GM10248 (cell line): ENCODE measurements at places on chromosomes 7 and 10.
A peak's percentile ranks its signal among the peaks of the same experiment; 100 is the strongest.

- no peak for DNase-seq
These were observed 12.5 kb downstream of the GLI3 start for GRCh38 chr7:42224391-42225003.

- no peak for DNase-seq
These were observed 727.0 kb downstream of the TYW1 start for GRCh38 chr7:67723591-67723990.

DNA sequence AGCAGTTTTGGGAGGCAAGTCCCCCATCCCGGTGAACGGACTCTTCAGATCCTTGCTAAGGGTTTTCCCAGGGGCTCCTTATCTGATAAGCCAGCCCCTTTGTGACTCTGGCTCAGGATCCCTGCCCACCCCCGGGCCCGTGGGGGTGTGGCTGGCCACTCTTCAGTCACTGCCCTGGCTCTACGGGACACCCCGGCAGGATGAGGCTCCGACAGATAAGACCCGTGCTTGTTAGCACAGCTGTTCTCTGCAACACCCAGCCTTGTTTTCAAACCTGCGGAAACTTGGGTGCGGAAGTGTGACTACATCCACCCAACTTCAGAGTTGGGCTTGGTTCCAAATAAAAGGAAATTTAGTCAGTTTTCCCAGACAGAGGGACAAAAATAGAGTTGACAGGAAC, 66.7 kb upstream of the PODXL start:
- DNase-seq, result no peak

- no peak for DNase-seq
These were observed 52.0 kb downstream of the JCAD start for GRCh38 chr10:30007406-30007805.

DNA sequence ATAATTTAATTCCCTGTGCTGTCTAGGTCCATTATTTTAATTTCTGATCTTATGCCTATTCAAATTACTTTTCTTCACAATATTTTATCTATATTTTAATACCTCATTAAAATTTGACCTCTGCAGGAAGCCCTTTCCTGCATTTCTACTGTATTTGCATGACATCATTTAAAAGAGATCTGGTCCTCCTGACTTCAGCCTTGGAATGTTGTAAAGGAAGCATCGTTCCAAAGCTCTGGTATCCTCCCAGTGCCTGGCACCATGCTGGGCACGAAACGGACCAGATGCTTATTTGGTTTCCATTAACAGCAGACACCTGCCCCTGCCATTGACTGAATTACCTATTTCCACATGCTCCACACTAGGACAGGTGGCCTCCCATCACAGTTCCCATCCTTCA, 247.5 kb downstream of the KLF6 start:
- DNase-seq, result no peak

- no peak for DNase-seq
These were observed 2.7 kb downstream of the MAP3K8 start for GRCh38 chr10:30436671-30437030.

DNA sequence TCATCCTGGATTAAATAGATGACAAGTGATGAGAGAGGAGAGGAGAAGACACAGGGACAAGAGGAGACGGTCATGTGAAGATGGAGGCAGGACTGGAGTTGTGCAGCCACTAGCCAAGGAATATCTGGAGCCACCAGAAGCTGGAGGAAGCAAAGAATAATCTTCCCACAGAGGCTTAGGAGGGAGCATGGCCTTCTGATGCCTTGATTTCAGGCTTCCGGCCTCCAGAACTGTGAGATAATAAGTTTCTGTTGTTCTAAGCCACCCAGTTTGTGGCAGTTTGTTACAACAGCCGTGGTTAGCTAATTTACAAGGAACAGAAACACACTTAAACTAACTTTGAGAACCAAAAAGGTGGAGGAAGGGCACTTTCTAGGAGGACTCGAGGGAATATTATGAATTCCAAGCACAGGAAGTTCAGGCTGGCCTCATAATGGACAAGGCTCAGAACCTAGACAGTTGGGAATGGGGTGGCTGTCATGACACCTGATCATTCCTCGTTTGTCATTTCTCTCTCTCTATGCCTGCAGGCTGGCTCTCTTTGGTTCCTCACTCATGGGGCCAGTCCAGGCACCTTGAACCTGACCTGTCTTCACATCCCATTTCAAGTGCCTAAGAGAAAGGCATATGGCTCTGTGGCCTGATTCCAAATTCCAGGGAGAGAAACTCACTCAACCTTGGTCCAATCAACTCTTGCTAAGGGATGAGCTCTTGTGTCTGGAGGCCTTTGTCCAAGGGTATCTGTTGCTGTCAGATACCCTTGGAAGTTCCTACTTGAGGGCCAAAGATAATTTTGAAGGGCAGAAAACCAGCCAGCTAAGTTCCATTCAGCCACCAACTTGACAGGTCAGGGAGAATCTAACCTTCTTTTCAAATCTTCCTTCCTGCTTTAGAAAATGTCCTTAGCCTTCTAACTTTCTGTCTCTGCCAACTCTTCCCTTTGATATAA, 33.5 kb upstream of the PDZD8 start:
- no peak for DNase-seq

DNA sequence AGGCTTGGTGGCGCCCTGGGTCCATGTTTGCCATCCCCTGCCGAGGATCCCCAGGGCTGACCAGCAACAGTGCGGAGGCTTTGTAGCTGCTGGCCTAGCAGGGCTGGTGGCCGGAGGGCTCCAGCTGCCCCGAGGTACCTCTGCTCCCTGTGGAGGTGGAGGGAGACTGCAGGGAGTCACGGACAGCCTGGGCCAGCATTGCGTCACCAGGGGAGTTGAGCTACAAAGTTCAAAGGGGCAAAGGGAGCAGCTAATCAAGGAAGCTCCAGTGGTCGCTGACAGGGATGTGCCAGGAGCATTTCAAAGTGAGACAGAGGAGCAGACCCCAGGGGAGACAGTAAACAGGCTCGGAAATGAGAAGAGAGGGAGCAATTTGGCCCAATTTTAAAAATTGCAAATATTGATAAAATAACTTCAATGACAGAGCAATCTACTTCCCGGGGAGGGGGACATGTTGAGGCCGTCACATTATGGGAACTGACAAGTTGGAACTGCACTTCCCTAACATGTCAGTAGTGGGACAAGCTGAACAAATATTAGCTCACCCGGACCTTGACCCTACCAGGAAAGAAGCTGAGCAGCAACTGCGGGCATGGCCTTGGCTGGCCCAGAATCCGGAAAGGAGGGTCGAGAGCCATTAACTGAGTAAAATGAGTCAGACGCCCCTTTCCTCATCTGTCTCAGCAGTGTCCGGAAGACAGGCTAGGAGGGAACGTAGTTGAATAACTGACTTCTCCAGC, 39.4 kb downstream of the BTBD16 start:
- DNase-seq, result no peak

- DNase-seq, result no peak
These were observed 689.8 kb upstream of the NRP1 start for GRCh38 chr10:34024282-34024681.

DNA sequence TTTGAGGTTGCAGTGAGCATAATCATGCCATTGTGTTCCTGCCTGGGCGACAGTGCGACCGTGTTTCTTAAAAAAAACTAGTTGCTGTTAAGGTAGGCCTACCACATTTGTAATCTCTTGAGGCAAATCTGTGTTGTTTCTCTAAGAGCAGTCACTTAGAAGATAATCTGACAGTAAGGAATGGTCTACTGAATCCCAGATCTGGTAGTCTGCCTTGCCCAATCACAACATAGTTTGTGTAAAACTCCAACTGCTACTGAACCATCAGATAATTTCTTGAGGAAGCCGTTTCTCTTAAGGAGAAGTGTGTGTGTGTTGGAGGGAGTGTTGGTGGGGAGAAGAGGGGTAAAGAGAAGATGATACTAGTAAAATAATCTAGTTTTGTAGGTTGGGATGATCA, 5.0 kb downstream of the NRF1 start:
- DNase-seq, result no peak

DNA sequence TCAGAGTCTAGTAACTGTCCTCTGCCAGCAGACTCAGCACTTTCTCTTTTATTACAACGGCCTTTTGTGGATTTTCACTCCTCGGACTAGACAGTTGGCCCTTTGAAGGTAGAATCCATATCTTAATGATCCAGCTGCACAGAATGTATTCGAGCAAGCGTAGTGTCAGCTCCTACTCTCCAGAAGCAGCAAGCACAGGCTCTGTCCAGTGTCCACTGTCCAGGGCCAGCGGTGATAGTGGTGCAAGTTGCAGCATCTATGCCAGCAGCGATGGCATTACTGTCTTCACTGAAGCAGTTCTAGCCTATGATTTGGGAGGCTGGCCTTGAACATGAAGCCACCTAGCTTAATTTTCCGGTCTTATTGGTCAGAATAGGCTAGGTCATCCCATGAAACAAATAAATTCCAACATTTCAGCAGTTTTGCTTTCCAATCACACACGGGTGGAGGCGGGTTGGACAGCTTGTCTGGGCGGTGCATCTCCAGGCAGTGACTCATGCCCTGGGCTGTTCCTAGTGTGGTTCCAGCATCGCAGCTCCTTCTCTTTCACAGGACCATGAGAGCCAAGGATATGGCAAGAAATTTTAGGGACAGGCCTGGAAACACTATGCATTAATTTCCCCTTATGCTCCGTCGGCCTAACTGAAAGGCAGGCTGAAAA, 108.6 kb upstream of the KCNMA1 start:
- DNase-seq, result no peak

DNA sequence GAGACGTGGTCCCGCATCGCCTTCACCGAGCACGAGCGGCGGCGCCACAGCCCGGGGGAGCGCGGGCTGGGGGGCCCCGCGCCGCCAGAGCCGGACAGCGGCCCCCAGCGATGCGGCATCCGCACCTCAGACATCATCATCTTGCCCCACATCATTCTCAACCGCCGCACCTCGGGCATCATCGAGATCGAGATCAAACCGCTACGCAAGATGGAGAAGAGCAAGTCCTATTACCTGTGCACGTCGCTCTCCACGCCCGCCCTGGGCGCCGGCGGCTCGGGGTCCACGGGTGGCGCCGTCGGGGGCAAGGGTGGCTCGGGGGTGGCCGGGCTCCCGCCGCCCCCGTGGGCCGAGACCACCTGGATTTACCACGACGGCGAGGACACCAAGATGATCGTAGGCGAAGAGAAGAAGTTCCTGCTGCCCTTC, 737 bp downstream of the CNNM2 start:
- peak; percentile 34 for DNase-seq

- peak; percentile 82 for DNase-seq
These were observed 15.3 kb upstream of the TRA2A start for GRCh38 chr7:23546897-23547572.

DNA sequence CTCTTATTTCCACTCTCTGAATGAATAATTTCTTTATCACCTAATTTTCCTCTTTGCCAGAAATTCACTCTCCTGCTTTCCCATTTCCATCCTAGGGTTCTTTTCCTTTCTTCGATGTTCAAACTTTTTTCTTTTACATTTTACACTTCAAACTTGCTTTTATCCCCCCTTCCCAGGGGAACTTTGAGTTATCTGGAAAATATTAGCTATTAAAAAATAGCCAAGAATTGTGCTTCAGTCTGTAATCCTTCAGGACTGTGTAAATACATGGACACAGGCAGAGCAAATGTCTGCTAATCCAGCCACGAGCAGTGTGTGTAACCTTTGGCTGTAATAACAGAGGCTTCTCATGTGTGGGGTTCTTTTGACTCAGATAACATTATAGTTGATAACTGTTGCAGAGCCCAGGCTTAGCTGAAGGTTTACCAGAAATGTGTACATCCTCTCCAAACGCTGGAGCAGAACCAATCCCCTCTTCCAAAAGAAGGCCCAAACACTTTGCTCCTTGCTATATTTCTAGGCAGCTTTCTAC, 4.6 kb downstream of the ASB4 start:
- no peak for DNase-seq

DNA sequence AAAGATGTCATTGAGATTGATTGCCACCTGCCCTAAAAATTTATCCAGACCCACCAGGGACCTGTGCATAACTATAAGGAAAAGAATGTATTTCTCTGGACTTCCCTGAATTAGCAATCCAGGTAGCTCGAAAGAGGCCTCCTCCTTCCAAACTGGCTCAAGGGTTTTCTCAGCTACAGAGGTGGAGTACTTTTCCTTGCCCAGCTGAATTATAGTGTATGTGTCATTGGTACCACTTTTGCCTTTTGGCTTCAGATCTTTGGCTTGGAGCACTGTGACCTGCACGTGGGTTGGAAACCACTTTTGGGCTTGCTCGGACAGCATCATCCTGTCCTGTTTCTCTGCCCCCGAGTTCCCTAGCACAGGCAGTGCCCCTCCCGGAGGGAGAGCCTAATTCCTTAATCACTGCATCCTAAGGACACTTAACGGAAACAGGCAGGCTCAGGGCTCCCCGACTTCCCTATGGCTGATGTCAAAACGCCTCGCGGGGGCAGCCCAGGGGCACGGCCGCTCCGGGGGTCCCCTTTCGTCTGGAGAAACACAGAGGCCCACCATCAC, 825 bp downstream of the RAB11FIP2 start:
- DNase-seq, result peak; percentile 24

DNA sequence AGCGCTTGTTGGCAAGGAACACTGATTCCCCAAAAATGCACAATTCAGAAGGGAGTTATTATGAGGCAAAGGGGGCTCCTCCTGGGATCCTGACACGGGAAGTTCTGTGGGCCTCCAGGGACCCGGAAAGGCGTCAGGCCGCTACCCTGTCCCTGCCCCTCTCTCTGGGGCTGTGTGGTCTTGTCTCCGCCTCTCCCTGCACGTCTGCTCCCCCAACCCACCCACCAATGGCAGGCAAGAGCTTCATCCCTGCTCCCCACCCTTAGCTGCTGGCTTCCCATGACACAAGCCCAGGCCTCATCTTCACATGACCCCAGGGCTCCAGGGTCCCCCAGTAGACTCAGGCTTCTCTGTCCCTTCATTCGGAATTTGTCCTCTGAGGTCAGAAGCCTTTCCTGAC, 31.0 kb upstream of the ADRB1 start:
- no peak for DNase-seq

DNA sequence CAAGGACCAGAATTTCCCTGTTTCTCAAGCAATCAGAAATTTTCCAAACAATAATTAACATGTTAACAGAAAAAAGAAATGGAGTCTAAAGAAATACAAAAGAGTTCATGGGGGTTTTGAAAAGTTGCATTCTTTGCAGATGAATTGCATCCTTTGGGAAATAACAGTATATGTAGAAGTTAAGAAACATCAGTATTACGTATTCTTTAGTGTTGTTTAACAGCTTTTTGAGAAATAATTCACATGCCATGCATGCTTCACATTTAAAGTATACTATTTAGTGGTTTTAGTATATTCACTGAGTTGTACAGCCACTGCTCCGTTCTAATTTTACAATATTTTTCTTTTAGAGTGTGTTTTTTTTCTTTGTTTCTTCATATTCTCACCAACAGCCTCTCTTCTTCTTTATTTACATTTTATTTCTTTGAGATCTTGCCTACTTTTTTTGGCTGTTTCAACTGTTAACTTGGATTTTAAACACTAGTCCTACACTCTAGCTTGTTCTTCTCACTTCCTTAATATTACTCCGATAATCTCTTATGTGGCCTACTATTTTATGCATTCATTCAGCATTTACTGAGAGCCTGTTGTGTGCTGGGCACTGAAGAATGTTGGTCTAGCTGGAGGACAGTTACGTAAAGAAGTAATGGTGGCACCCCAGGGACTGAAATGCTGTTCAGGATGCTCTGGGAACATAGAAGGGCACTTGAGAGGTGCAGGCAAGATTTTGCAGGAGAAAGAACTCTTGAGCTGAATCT, 330.1 kb downstream of the EXOC4 start:
- no peak for DNase-seq
